Central memory CD8-positive, alpha-beta T cell (primary cell): ENCODE measurements at places on chromosomes 13 and 19.

DNA sequence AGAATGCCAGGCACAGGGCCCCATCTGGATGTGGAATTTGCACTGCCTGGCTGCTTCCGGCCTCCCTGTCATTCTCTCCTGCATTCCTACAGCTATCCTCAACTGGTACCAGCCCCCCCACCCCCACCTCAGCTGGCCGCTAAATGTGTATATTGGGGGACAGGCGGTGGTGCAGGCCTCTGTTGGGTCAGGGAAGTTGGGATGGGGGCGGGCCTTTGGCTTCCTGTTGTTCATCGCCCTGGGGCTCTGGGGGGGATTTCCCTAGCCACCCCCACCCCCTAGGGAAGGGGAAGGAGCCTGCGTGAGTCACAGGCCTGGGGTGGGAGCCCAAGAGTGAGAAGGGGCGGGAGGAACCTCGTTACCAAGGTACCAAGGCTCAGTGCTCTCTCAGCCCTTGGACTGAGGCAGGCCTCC lies 10.6 kb downstream of the POU2F2 start:
- no peaks in the 10 kb centered on the region for H3K27me3 ChIP-seq
- H3K36me3 ChIP-seq: peaks cover 10% of the 10 kb centered on the region
- peak overlapping the region; percentile 69 for H3K4me3 ChIP-seq
- peak; percentile 50 for DNase-seq

- H3K27ac ChIP-seq: no peak overlapping the region
- no peaks in the 10 kb centered on the region for H3K4me1 ChIP-seq
- H3K4me3 ChIP-seq: no peak overlapping the region
- no peaks in the 10 kb centered on the region for H3K36me3 ChIP-seq
- no peak for DNase-seq
These were observed 352.6 kb downstream of the ENOX1 start for GRCh38 chr13:43434191-43434590.

- peaks cover 19% of the 10 kb centered on the region for H3K36me3 ChIP-seq
- peak overlapping the region; percentile 82 for H3K27ac ChIP-seq
These were observed 621 bp downstream of the FBL start for GRCh38 chr19:39845584-39845932.

- no peak for DNase-seq
- no peak overlapping the region for H3K4me3 ChIP-seq
- H3K36me3 ChIP-seq: no peaks in the 10 kb centered on the region
- no peak overlapping the region for H3K27ac ChIP-seq
These were observed 197.1 kb downstream of the ITGBL1 start for GRCh38 chr13:101649488-101650126.

GRCh38 chr13:71493189-71493588 lies 373.8 kb downstream of the DACH1 start:
- H3K4me1 ChIP-seq: no peaks in the 10 kb centered on the region
- no peaks in the 10 kb centered on the region for H3K36me3 ChIP-seq
- H3K27ac ChIP-seq: no peak overlapping the region
- H3K27me3 ChIP-seq: no peaks in the 10 kb centered on the region
- DNase-seq: no peak
- H3K4me3 ChIP-seq: no peak overlapping the region

- no peaks in the 10 kb centered on the region for H3K36me3 ChIP-seq
- no peaks in the 10 kb centered on the region for H3K27me3 ChIP-seq
- DNase-seq: no peak
- H3K4me1 ChIP-seq: no peaks in the 10 kb centered on the region
- no peak overlapping the region for H3K27ac ChIP-seq
These were observed 37.0 kb upstream of the PCDH9 start for GRCh38 chr13:67267136-67267535.
